ENCODE measurements at places on chromosomes 11 and 22.
A peak's percentile ranks its signal among the peaks of the same experiment; 100 is the strongest.

DNA sequence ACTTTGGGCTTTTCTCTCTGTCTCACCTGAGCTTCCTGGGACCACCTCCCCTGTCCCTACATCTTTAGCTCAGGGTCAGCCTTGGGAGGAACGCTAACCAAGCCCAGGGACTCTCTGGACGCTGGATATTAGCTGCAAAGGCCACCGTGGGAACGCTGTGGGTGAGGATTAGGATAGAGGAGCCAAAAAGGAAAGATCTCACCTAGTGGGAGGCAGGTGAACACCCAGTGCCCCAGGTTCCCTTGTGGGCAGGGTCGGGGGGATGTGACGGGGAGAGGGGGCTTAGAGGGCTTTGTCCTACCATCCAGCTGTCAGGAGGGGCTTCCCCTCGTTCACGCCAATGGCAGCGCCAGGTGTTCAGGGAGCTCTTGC, 50.2 kb downstream of the LINC01488 start:
- H3K27ac ChIP-seq: no peak overlapping the region
- H3K4me3 ChIP-seq: no peak overlapping the region
- H3K4me1 ChIP-seq: peaks cover 11% of the 10 kb centered on the region

DNA sequence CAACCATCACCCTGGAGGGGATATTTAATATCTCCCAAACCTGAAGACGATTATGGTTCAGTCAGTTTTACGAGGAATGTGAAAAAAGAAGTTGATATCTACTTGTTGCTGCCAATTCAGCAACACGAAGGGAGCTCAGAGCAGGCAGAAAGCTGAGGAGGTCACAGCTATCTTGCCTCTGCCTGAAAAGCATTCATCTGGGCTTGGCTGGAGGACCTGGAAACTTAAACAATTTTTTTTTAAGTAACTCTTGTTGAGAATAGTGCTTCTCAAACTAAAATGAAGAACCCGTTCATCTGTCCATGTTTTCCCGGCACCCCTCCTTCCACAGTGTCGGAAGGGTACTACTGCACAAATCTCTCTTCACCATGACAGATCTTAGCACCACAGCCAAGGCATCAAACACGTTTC, 98.9 kb downstream of the MICAL3 start:
- H3K27me3 ChIP-seq: no peaks in the 10 kb centered on the region
- peaks cover 35% of the 10 kb centered on the region for H3K4me1 ChIP-seq
- no peak overlapping the region for H3K27ac ChIP-seq
- H3K36me3 ChIP-seq: no peaks in the 10 kb centered on the region
- no peak overlapping the region for H3K4me3 ChIP-seq

GRCh38 chr11:77130763-77131513, 2.9 kb downstream of the MYO7A start:
- no peaks in the 10 kb centered on the region for H3K36me3 ChIP-seq
- peak overlapping the region; percentile 52 for H3K4me3 ChIP-seq
- H3K4me1 ChIP-seq: peaks cover 12% of the 10 kb centered on the region
- no peak for DNase-seq
- no peak overlapping the region for H3K27ac ChIP-seq
- no peaks in the 10 kb centered on the region for H3K27me3 ChIP-seq

DNA sequence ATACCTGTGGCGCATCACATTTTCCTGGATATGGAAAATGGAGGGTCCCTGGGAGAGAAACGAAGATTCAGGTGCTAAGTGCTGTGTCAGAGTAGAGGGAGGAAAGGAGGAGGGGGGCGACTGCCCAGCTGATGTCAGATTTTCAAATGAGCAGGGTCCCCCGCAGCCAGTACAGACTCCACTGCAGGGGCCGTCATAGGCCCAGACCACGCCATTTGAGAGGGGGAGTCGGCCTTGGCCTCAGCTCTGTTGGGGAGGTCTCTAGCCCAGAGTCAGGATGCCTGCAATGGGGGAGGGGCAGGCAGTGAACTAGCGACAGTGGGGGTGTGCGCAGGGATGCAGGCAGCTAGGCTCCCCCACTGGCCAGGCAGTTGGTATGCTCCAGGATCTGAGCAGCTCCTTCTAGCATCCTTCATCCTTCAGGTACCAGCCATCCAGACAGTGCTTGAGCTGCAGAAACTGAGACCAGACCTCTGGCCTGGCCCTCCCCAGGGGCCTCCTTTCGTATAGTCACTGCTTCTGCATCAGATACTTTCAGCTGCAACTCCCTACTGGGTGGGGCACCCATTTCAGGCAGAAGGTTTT, at the start of the genes BSCL2 and GNG3:
TSS of gene BSCL2 (minus strand) at position 148 of the 585 bp plus-strand sequence. CDS start 229 bp downstream, outside the sequence.
TSS of gene GNG3 (plus strand) at position 400 of the 585 bp plus-strand sequence. CDS start 620 bp downstream, outside the sequence.
- peak within 1 kb of the TSS; percentile 100 for H3K27ac ChIP-seq
- no peaks in the 10 kb centered on the region for H3K36me3 ChIP-seq
- DNase-seq: no peak
- peak within 1 kb of the TSS; percentile 97 for H3K4me3 ChIP-seq
- H3K4me1 ChIP-seq: peaks cover 29% of the 10 kb centered on the region

GRCh38 chr11:7516475-7516874, 2.7 kb downstream of the PPFIBP2 start:
- peaks cover 38% of the 10 kb centered on the region for H3K4me1 ChIP-seq
- peak overlapping the region; percentile 84 for H3K27ac ChIP-seq
- DNase-seq: no peak
- no peaks in the 10 kb centered on the region for H3K27me3 ChIP-seq

GRCh38 chr22:31496735-31497146, 405 bp downstream of the SFI1 start:
- H3K27ac ChIP-seq: peak overlapping the region; percentile 93
- no peaks in the 10 kb centered on the region for H3K36me3 ChIP-seq
- peak overlapping the region; percentile 94 for H3K4me3 ChIP-seq
- peaks cover 22% of the 10 kb centered on the region for H3K4me1 ChIP-seq

GRCh38 chr22:46068593-46069491, 81.5 kb upstream of the PPARA start:
- peak; percentile 3 for DNase-seq
- H3K36me3 ChIP-seq: no peaks in the 10 kb centered on the region
- peaks cover 30% of the 10 kb centered on the region for H3K4me1 ChIP-seq
- peak overlapping the region; percentile 95 for H3K27ac ChIP-seq
- H3K4me3 ChIP-seq: peak overlapping the region; percentile 88

DNA sequence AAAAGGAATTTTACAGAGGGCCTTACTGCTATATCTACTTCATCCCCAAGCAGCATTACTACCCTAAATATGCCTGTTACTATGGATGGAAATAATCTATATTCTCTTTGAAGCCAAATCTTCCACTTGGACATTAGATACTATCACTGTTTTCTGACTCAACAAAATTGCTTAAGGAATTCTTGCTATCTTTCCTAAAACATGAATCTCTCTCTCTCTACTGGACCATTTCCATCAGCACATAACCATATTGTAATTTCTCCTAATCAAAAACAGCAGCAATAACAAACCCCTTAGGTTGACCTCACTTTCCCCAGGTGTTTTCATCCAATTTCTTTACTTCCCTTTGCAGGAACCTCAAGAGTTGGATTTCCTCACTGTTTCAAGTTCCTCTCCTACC, 67.9 kb upstream of the BLID start:
- no peaks in the 10 kb centered on the region for H3K36me3 ChIP-seq
- no peak for DNase-seq
- peaks cover 6% of the 10 kb centered on the region for H3K27me3 ChIP-seq

DNA sequence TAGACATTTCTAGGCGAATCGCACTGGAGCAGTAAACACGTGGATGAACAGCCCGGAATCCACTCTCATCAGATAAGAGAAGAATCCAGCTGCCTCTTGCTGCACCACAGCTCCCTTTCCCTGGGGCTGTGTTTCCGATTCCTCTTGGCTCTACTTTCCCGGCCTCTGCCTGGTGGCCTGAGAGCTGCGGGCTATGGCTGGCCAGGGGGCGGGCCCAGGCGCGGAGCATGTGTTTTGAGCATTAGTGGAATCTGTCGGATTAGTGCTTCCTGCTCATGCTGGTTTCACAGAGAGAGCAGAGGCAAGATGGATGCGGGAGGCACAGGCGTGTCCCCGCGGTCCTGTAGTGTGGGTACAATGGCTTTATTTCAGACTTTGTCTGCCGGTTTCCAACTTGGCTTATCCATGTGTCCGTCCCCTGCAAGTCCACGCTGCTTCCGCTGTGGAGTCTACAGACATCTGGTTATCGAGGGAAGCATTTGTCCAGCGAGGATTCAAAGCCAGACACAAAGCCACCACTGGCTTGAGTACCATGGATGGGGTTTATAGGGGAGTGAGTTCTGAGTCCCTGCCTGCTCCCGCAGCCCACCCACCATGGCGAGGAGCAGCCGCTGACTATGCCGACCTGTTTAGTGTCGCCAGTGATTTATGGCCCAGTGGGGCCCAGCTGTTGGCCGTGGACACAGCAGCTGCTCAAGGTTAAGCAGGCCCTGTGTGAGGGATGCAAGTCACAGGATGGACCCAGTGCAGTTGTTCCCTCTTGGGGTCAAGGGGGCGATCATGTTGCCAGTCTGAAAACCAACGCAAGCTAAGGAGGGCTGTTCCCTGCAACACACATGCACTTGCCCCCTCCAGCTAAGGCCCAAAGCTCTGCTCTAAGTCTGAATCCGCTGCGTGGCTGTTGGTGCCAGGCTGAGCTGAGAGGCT, 43.3 kb upstream of the EP300 start:
- DNase-seq: no peak
- H3K36me3 ChIP-seq: no peaks in the 10 kb centered on the region
- H3K4me1 ChIP-seq: peaks cover 2% of the 10 kb centered on the region
- H3K27me3 ChIP-seq: no peaks in the 10 kb centered on the region
- H3K4me3 ChIP-seq: no peak overlapping the region

- DNase-seq: no peak
- no peak overlapping the region for H3K27ac ChIP-seq
- no peaks in the 10 kb centered on the region for H3K36me3 ChIP-seq
- peaks cover 42% of the 10 kb centered on the region for H3K4me1 ChIP-seq
Measured at GRCh38 chr22:49858827-49859226, 5.2 kb downstream of the ZBED4 start.

DNA sequence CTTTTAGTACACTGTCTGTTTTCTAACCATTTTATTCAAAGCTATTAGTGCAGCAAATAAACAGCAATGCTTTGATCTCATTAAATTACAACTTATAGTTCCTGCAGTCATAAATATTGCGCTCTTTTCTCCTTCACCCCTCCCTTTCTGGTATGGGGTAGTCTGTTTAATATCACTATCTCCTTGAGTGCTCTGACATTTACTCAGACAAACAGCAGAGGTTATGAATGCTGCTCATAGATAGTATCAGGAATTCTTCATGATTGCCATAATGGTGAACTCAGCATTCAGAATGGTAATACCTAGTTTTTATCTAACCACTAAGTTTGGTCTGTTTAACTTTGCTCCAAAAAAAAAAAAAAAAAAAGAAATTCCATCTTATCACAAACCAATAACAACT, 87.4 kb downstream of the EIF3M start:
- H3K4me1 ChIP-seq: no peaks in the 10 kb centered on the region
- no peak overlapping the region for H3K4me3 ChIP-seq
- no peaks in the 10 kb centered on the region for H3K27me3 ChIP-seq
- H3K27ac ChIP-seq: no peak overlapping the region
- no peaks in the 10 kb centered on the region for H3K36me3 ChIP-seq

- H3K4me3 ChIP-seq: no peak within 1 kb of the TSS
- DNase-seq: no peak
- no peaks in the 10 kb centered on the region for H3K27me3 ChIP-seq
- peaks cover 21% of the 10 kb centered on the region for H3K4me1 ChIP-seq
Measured at GRCh38 chr11:66316849-66317251, at the start of gene CD248. TSS of gene CD248 (minus strand) at chr11:66317044. CDS start at chr11:66317027, 17 bp downstream.

DNA sequence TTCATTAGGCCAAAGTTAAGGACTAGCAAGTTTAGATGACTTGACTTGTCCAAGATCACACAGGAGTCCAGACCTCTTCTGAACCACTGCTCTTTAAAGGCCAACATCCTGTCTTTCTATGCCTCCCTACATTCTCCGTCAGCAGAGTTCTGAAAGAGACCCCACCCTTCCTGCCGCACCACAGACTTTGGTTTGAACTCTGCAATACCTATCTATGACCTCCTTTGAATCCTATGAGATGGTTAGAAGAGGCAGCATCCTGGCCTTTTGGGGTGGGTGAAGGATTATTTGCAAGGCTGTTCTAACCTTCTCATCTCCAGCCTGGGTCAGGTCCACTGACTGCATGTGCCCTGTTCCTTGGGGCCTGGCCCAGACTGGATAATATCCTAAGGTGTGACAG, 4.3 kb upstream of the RRM1 start:
- peaks cover 71% of the 10 kb centered on the region for H3K4me1 ChIP-seq
- peak; percentile 34 for DNase-seq
- H3K4me3 ChIP-seq: peak overlapping the region; percentile 88
- peak overlapping the region; percentile 96 for H3K27ac ChIP-seq

GRCh38 chr11:114880442-114880841, 202.1 kb downstream of the NXPE2 start:
- H3K4me1 ChIP-seq: no peaks in the 10 kb centered on the region
- H3K36me3 ChIP-seq: no peaks in the 10 kb centered on the region
- H3K27ac ChIP-seq: no peak overlapping the region

- no peak overlapping the region for H3K27ac ChIP-seq
- H3K4me1 ChIP-seq: peaks cover 44% of the 10 kb centered on the region
- no peaks in the 10 kb centered on the region for H3K27me3 ChIP-seq
- peaks cover 3% of the 10 kb centered on the region for H3K36me3 ChIP-seq
- no peak overlapping the region for H3K4me3 ChIP-seq
Measured at GRCh38 chr11:45151362-45151982, 5.0 kb downstream of the PRDM11 start.

DNA sequence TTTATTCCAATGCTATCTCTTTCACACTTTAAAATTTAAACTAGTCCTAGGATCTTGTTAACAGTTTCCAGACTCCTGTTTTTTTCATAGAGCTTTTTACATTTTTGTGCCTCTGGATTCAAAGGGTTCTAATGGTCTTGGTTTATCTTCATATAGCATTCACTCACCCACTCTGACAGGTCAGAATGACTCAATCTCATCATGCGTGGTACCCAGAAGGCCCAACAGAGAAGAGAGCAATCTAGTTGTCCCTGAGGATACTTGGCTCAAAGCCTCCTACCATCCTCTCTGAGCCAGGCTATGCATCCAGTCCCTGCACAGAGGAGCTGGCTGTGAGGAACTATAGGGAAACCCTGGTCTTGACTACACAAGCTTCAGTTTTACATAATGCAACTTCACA, 27.5 kb downstream of the MAML2 start:
- H3K27me3 ChIP-seq: no peaks in the 10 kb centered on the region
- H3K27ac ChIP-seq: peak overlapping the region; percentile 89
- H3K36me3 ChIP-seq: peaks cover 2% of the 10 kb centered on the region

Data from T-helper 17 cell (primary cell).